ENCODE measurements at places on chromosomes 6 and 20. TPM values are rescaled to one million over a fixed set of nuclear protein-coding genes. Genes with fewer than 3 reads are reported as not detected.

Gene RPRD1B
- 12.2 TPM for total RNA-seq

Gene TSPO2
- total RNA-seq: not detected

Gene GPRC6A
- not detected for total RNA-seq

Gene ZNF343
- total RNA-seq: 12.8 TPM

Gene ZNF311
- total RNA-seq: 0.94 TPM

Gene ACTL10
- 2.8 TPM for total RNA-seq

All from smooth muscle cell of the coronary artery (primary cell).